GM13976 (cell line): ENCODE measurements at places on chromosomes 5 and 9.

DNA sequence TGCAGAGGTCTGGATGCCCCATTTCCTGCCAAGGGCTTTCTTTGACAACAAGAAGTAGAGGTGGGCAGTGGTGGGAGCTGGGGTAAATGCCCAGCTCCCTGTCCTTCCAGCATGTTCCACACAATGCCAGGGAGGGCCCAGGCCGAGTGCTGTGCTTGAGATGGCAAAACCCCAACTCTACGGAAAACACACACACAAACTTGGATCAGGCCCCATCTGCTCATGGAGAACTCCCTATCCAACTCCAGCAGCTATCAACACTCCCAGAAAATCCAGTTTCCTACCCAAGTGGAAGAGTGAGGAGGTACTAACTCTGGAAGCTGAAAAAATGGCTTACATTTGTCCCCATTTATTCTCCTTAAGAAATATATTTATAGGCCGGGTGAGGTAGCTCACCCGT is 61.1 kb upstream of the FUBP3 start:
- DNase-seq = no peak

GRCh38 chr5:8641786-8642505 is 773.0 kb downstream of the MTRR start:
- no peak for DNase-seq

DNA sequence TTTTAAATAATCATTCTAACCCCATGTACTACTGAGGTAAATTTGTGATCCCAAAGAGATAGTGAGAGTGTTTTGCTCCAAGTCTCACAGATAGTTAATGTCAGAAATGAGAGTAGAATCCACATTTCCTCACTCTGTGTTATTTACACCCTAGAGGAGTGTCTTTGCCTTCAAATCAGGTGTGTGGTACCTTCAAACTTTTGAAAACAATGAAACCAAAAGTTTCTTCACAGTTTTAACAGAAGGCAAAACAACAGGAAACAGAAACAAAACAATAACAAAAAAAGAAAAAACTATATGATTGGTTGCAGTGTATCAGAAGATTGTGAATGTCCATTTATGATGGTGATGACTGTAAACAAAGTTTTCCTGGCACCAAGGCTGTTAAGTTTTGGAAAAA is 85.9 kb downstream of the ERBIN start:
- no peak for DNase-seq

DNA sequence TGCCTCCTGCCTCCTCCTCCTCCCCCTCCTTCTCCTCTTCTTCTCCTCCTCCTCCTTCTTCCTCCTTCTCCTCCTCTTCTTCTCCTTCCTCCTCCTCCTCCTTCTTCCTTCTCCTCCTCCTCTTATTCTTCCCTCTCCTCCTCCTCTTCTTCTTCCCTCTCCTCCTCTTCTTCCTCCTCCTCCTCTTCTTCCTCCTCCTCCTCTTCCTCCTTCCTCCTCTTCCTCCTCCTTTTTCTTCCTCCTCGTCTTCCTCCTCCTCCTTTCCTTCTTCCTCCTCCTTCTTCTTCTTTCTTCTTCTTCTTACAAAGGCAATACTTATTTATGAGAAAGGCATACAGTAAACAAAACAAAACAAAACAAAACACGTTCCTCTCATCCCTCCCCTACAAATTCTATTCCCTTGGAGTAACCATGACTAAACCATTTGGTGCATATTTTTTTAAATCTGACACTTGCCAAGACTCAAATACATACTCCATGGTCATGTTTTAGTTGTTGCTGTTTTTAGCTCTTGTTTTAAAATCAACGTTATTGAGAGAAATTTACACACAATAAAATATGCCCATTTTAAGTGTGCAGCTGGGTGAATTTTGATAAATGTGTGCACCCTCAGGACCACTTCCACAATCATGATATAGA is 135.6 kb downstream of the FOXD1 start:
- DNase-seq = no peak

- DNase-seq = no peak
Observed at GRCh38 chr5:83837265-83837907, 116.7 kb upstream of the HAPLN1 start.

DNA sequence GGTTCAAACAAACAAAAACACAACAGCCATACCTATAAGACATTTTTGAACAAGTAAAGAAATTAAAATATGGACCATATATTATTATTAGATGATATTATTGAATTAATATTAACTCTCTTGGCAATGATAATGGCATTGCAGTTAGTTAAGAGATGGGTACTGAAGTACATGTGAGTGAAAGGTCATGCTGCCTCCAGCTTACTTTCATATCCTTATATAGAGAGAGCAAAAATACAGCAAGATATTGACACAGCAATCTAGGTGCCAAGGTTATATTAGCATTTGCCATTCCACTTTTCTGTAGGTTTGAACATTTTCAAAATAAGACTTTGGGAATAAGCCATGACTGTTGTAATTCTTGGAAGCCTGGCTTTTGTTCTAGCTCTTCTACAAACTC is 6.1 kb downstream of the TNFSF8 start:
- no peak for DNase-seq

GRCh38 chr5:168020542-168021294 is 270.7 kb upstream of the WWC1 start:
- no peak for DNase-seq

DNA sequence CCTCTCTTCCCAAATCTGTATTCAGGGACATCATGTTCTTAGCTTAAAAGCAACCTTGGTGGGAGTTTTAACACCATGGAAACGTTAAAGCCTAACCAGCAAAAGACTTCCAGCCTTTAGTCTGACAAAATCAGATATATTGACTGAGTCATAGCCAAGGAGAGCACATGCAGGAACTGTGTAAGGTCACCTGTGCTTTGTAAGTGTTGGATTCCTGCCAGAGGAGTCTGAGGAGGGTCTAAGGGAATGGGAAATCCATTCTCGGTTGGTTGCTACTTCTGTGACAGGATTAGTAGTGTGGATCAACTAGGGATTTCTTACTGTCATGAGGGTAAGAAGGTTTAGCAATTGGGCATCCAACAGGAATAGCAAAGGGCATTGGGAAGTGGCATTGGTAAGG is 142.0 kb upstream of the CHD1 start:
- no peak for DNase-seq

DNA sequence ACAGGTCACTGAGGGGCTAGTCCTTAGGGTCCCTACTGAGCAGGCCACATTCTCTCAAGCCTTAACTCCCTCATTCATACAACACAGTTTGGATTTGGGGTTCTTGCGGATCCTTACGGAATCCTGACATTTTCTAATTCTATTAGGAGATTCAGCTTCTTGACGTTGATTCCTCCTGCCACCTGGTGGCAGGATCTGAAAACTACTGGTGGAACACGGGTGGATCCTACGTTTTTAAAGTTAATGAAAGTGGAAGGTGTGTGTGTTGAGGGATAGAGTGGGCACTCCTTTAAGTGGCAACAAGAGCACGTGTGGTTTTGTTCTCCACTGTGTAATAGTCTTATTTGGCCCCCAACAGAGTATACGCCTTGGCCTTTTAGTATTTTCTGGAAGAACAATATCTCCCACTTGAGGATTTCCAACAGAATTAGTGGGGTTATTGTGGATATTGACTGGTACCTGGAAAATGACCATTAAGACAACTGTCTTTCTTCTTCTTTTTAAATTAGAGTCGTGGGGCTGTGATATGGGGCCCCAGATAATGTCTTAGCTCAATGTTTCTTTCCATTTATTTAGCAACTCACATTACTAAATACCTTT is 25.2 kb downstream of the SLC28A3 start:
- DNase-seq = peak; percentile 55

GRCh38 chr5:157471709-157472108 is 11.7 kb downstream of the NIPAL4 start:
- no peak for DNase-seq

DNA sequence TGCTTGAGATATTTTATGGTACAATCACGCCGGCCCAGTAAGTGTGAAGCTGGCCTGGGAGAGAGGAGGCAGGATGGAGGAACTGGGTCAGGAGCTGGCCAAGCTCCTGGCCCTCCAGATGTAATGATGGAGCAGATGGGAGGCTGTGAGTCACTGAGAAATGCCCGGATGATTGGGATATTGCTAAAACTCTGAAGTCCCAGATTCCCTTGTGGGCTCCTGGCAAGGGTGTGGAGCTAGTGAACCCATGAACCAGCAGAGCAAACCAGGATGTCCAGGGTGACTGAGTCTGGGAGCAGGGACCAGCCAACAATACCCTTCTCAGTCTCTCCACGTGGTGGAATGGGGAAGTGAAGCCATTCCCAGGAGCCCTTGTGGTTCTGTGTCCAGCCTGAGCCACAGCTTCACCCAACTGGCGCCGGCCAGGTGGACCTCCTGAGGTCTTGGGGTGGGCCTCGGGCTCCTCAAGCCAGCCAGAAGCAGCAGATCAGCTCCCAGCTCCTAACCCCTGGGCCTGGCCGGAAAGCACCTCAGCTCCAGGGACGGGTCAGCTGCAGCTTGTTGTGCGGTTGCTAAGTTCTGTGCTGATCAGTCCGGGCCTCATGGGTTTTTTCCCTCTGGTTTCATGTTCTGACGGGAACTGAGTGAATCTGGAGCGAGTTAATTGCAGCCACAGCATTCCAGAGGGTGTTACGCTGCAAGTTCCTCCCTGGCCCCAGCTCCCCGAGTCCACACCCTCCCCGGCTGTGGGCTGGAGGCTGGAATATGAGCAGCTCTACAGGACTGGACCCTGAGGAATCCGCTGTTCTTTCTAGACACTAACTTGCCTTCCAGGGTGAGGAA is 37.6 kb downstream of the DUSP1 start:
- DNase-seq = no peak

DNA sequence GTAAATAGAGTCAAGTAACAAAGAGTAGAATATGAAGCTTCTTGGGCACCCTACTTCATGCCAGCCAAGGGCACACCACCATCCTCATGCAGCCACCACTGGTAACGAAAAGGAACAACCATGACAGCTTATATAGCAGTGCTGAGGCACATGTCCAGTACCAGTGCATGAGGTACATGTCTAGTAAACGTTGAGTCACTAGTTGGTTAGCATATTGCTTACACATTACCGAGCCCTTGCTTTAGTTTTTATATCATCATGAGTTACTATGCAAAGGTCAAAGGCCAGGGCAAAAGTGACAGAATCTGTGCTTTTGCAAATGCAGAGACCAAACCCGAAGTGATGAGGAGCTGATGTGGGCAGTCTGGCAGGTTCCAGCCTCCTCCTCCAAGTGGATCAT is 147.1 kb upstream of the MAP1B start:
- no peak for DNase-seq

GRCh38 chr9:130444565-130445221 is at the start of gene ASS1:
TSS of gene ASS1 (plus strand) at chr9:130444961. CDS start at chr9:130452229, 7,268 bp downstream.
- DNase-seq = peak; percentile 74

DNA sequence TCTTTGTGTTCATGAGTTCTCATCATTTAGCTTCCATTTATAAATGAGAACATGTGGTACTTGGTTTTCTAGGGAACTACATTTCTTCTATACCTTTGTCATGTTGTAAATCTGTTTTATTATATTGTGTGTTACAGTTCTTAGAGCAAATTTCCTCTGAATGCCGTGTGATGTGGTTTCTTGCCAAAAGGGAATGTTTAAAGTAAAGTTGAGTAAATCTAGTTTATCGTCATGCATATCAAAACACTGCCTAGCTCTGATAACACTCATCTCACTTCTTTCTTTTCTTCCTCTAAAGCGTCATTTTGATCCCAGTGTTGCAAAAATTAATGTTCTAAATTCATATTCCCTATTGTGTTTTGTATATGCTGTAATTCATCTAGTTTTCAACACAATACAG is 295.4 kb upstream of the HAPLN1 start:
- DNase-seq = no peak

- DNase-seq = no peak
Observed at GRCh38 chr9:109278216-109278615, 42.6 kb downstream of the EPB41L4B start.
